Activated naive CD4-positive, alpha-beta T cell treated with anti-CD3 and anti-CD28 coated beads for 36 hours (primary cell): ENCODE measurements at places on chromosomes 3 and 15. TPM values are rescaled to one million over a fixed set of nuclear protein-coding genes. Genes with fewer than 3 reads are reported as not detected.

DNA sequence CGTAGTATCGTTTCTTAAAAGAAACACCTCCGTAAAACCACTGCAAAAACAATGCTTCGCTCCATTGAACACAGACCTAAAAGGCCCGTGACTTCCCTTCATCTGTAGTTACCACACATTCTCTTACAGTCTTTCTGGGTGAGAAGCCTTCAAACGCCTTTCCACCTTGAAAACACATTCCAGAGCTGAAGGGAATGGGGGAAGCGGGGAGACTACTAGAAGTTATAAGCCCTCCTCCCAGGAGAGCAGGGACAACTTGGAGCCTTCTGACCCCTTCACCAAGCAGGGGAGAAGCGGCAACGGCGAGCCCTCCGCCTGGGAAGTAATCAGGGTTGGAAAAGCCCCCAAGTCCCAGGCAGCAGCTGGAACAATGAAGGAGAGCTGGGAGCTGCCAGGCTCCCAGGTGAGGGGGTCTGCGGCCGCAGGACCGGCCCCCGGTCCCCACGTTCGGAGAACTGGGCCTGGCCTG lies 461 bp downstream of the SECISBP2L start:
- peak; percentile 22 for DNase-seq

GRCh38 chr15:40256638-40257235 lies 17.9 kb downstream of the PAK6 start:
- no peak for DNase-seq

DNA sequence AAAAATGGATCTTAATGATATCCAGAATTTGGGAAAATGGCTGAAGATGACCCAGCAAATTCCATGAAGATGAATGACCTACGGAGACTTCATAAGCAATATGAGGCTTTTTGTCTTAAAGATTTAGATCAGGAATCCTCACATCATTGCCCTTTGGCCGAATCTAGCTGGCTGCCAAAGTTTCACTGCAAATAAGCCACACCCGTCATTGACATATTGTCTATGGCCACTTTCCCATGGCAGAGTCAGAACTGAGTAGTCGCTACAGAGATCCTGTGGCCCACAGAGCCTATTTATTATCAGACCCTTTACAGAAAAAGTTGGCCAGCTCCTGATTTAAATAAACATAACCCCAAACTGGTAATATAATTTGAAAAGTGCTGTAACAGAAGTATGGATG lies 307.4 kb upstream of the RARB start:
- DNase-seq: no peak

GRCh38 chr15:48537271-48538113 lies 108.0 kb downstream of the FBN1 start:
- DNase-seq: no peak

IGF2BP2 gene
- 0.44 TPM for total RNA-seq

GNAI2 gene
- 272 TPM for total RNA-seq

SH3GL3 gene
- total RNA-seq: not detected
